ENCODE measurements at places on chromosomes 4 and X.

DNA sequence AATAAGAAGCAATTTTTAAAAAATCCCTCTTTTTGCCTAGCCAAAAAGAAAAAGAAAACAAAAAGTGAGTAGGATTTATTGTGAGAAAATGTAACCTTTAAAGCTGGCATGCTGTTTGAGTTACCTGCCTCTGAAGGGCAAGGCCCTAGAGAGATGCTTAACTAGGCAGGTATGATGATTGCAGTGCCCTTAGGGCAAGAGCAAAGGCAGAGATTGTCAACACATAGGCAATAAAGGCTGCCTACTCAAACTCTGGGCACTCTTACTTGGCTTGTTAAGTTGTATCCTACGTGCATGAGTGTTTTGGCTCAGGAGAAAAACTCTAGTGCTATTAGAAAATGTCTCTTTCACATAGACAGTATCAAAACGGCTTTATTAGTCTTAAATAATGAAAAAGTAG, 306.0 kb downstream of the RPA4 start:
- DNase-seq, result no peak

GRCh38 chrX:122134291-122134690, 1049.8 kb upstream of the GRIA3 start:
- DNase-seq, result no peak

DNA sequence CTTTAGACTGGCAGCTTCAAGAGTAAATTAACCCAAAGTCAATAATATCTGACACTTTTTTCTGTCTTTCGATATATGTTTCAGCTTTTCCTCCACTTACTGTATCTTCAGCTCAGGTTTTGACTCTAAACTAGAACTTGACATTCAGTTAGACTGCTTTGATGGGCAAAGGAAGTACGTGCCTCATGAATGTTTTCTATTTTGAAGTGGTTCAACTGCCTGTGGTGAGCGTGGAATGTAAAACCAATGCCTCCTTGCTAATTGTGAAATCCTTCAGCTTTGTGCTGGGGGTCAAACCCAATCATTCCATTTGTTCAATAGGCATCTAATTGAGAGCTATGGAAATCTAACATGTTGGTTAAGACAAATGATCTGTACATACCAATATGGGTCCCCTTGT, 857.0 kb upstream of the HTR2C start:
- DNase-seq, result no peak

- no peak for DNase-seq
Observed at GRCh38 chrX:70754169-70754848, 154.2 kb downstream of the TEX11 start.
